ENCODE measurements at places on chromosomes 5 and 9.

- no peak for DNase-seq
These were observed 15.9 kb downstream of the ABHD17B start for GRCh38 chr9:71895117-71895516.

- no peak for DNase-seq
These were observed 116.6 kb upstream of the GAS1 start for GRCh38 chr9:87063871-87064270.

DNA sequence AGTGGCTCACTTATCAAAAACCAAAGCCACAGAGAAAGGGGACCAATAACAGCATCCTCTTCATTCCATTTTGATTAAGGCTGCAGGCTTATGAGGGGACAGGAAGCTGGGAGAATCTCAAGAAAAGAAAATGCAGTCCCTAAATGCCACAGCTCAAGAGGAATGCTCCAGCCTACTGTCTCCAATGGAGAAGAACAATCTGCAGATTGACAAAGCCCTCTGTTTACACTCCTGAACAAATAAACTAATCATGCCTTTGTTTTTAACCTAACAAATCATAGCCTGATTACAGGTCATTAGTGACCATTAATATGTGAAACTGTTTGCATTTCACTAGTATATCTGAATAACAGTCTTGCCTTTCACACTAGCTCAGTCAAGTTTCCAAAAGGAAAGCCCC lies 26.5 kb downstream of the PPP2R2B start:
- no peak for DNase-seq

GRCh38 chr5:119290161-119290569 lies 65.7 kb upstream of the TNFAIP8 start:
- DNase-seq: no peak

- DNase-seq: no peak
These were observed 211.5 kb downstream of the MED10 start for GRCh38 chr5:6166698-6167394.

DNA sequence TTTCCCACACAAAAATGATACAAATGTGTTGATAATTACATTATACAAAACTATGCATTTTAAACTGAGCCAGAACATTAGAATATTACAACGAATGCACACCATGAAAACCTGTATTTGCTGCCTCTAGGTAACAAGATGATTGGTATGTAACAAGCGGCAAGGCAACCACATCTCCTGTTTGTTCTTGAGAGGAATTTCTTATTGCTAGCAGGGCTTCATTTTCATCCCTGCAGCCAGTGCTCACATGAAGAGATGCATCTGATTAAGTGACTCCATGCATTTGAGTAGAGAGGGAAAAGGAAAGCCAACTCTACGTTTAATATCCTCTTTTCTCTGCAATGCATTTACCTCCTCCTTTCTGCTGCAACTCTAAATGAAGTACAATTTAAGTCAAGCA lies 36.6 kb downstream of the FRMD3 start:
- DNase-seq: no peak

DNA sequence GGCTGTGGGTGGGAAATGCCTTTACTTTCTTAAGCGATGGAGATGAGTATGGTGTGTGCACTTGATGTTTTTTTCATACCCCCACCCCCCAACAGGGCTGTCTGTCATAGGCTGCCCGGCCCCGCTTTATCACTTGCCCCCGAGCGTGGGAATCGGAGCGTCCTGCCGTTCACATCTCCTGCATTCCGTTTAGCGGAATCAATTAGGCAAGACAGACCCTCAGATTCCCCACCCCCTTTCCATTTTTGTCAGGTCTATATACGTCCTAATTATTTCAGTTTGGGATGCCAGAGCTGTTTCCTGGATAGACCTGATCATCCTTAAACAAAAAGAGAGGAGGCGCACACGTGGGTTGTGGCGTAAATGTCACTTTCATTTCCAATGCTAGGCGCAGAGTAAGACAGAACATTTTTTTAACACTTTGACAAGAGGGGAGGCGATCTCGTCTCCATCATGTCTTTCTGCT lies 217.2 kb downstream of the MEF2C start:
- no peak for DNase-seq
